A549 treated with DMSO at 1 μM for 4 hours (cell line): ENCODE measurements at places on chromosomes 4 and X. TPM values are rescaled to one million over a fixed set of nuclear protein-coding genes. Genes with fewer than 3 reads are reported as not detected.

The HTT gene
- total RNA-seq, result 11.3 to 16.9 TPM (median 14.3 TPM) in 5 replicates

The NDP gene
- not detected in 5 replicates for total RNA-seq

The PLAC1 gene
- total RNA-seq, result 0.28 to 0.91 TPM (median 0.55 TPM) in 5 replicates

The IL2 gene
- not detected in 5 replicates for total RNA-seq

The PCDH10 gene
- 0.09 to 0.23 TPM (median 0.16 TPM) in 5 replicates for total RNA-seq

The ADH1A gene
- not detected in 5 replicates for total RNA-seq

The MAGEA2 gene
- total RNA-seq, result 0.07 to 0.13 TPM (median 0.09 TPM) in 3 of 5 replicates, not detected in the others

The TAF1 gene
- 15.4 to 18.7 TPM (median 17.8 TPM) in 5 replicates for total RNA-seq

The SPATA4 gene
- 0.07 to 0.55 TPM (median 0.17 TPM) in 4 of 5 replicates, not detected in the other for total RNA-seq

The ITGB1BP2 gene
- 0.81 to 1.2 TPM (median 1.1 TPM) in 5 replicates for total RNA-seq

The PDZD11 gene
- 86.7 to 108 TPM (median 89.1 TPM) in 5 replicates for total RNA-seq

The RAB40AL gene
- total RNA-seq, result 0.13 to 0.21 TPM (median 0.15 TPM) in 3 of 5 replicates, not detected in the others

The GPRASP2 gene
- total RNA-seq, result 4.7 to 7.3 TPM (median 5.6 TPM) in 5 replicates

The NPY5R gene
- not detected in 5 replicates for total RNA-seq

The APELA gene
- not detected in 5 replicates for total RNA-seq

The TCEAL2 gene
- total RNA-seq, result not detected in 5 replicates

The HHIP gene
- total RNA-seq, result 0.71 to 1.2 TPM (median 0.84 TPM) in 5 replicates

The MAGEA10 gene
- total RNA-seq, result 0.04 to 0.06 TPM (median 0.05 TPM) in 3 of 5 replicates, not detected in the others

The FGFR3 gene
- total RNA-seq, result 1.3 to 2.2 TPM (median 1.7 TPM) in 5 replicates

The AWAT2 gene
- total RNA-seq, result not detected in 5 replicates

The ABLIM2 gene
- 0.39 to 0.80 TPM (median 0.50 TPM) in 5 replicates for total RNA-seq

The DCX gene
- total RNA-seq, result not detected in 5 replicates

The TGIF2LX gene
- total RNA-seq, result not detected in 5 replicates
